Activated T-helper 1 cell treated with anti-CD3 and anti-CD28 coated beads, Interleukin-12 subunit alpha, Interleukin-12 subunit beta, Interleukin-2, Interleukin-4 antibody, amounts not matched to agents 30 ng/mL and 10 ng/mL and 1 ng/mL, durations not matched to agents 14 hours and 24 hours and 36 hours (primary cell): ENCODE measurements at places on chromosomes 3 and 15. TPM values are rescaled to one million over a fixed set of nuclear protein-coding genes. Genes with fewer than 3 reads are reported as not detected.

- no peak overlapping the region for H3K27ac ChIP-seq
- no peaks in the 10 kb centered on the region for H3K36me3 ChIP-seq
- peaks cover 2% of the 10 kb centered on the region for H3K27me3 ChIP-seq
- no peak for DNase-seq
- H3K4me3 ChIP-seq, result no peak overlapping the region
Measured at GRCh38 chr15:48096813-48097212, 24.0 kb upstream of the SLC24A5 start.

DNA sequence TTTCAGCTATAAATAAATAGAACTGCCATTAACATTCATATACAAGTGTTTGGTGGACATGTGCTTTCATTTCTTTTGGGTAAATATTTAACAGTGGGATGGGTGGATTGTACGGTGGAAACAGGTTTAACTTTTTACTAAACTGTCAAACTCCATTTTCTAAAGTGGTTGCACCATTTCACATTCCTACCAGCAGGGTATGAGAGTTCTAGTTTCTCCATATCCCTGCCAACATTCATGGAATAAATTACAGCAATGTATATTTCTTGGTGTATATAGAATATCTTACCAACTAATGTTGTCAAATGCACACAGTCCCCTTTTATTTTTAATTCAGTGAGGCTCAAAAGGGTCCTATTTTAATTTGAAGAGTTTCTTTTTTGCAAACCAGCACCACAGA, 71.3 kb upstream of the CTXND1 start:
- no peak overlapping the region for H3K4me3 ChIP-seq
- no peak overlapping the region for H3K27ac ChIP-seq
- DNase-seq, result no peak
- H3K27me3 ChIP-seq, result no peaks in the 10 kb centered on the region

- no peaks in the 10 kb centered on the region for H3K4me1 ChIP-seq
- H3K27me3 ChIP-seq, result peaks cover 37% of the 10 kb centered on the region
- no peak for DNase-seq
- no peak overlapping the region for H3K27ac ChIP-seq
Measured at GRCh38 chr3:37872413-37873160, 10.9 kb downstream of the CTDSPL start.

DNA sequence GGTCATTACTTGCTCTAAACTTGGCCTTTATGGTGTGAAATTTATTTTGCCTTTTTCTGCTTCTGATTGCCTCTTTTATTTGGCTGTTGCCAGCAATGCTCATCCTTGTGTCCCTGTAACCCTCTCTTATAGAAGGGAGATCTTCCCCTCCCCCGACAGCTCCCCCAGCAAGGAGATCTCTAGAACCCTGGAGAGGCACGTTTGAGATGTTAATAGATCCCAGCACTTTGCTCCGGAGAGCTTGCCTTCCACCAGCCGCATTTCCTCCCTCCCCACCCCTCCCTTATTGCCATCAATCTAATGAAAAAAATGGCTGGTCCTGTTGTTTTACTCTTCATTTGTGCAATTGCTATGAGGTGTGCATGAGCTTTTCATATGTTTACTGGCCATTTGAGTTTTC, 18.2 kb downstream of the TRIM71 start:
- no peaks in the 10 kb centered on the region for H3K36me3 ChIP-seq
- no peak overlapping the region for H3K4me3 ChIP-seq
- no peak for DNase-seq
- peaks cover 20% of the 10 kb centered on the region for H3K27me3 ChIP-seq
- H3K4me1 ChIP-seq, result no peaks in the 10 kb centered on the region
- no peak overlapping the region for H3K27ac ChIP-seq

DNA sequence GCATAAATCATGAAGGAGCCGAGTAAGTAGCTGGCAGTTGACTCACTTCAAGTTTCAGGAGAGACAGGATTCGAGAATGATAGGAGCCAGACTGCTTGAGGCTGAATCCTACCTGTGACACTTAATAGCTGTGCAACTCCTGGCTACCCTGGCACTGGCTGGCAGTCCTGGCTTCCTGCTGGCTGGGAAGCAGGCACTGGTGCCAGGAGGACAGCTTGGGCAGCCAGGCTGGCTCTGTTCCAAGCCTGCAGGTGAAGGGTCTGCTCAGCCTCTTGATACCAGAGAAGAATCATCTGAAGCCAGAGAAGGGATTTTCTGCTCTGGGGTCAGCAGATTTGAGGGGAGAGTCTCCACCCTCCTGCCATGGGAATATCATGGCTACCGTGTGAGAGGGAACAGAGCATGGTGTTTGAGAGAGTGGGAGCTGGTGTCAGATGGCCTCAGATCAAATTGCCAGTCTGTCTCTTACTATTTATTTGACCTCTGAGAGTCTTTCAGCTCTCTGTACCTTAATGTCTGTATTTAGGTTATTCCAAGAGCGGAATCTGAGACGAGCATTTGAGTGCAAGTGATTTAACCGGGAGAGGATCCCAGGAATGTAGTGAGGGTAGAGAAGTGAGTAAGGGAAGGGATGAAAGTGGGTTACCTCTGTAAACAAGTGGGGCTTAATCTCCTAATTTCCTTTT, 4.4 kb upstream of the XIRP1 start:
- no peak overlapping the region for H3K27ac ChIP-seq
- no peaks in the 10 kb centered on the region for H3K36me3 ChIP-seq
- no peak overlapping the region for H3K4me3 ChIP-seq
- DNase-seq, result no peak
- H3K27me3 ChIP-seq, result peaks cover 29% of the 10 kb centered on the region

DNA sequence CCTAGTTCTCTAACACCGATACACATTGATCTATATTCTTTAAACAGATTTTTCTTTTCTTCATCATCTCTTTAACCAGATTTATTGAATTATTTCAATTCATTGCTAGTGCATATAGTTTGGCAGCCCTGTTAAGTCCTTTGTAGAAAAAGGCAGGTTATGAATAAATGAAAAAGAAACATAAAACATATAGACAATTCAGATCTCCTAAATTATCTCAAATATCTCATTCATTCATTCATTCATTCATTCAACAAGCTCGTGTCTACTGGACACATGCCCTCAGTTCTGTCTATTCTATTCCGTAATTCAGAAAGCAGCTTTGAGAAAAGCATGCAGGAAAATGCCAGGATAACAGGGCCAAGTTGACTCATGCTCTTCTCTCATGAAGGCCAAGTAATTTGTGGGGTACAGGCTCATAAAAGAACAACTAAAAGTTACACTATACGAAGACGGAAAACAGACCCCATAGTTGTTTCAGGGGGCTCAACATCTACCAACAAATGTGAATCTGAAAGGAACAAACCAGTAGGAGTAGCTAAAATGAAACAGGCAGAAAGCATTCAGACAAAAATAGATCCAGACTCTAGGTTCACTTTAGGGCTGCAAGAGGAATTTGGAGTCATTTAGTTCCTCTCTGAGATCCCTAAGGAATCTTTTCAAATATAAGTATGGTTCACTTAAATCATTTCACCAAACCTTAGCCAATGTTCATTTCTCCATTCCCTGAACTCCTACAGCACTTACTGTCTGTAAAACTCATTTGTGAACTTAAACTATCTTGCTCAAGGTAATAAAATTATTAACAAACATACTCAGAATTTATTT, 7.5 kb downstream of the ZNF148 start:
- no peaks in the 10 kb centered on the region for H3K27me3 ChIP-seq
- no peak overlapping the region for H3K4me3 ChIP-seq
- H3K36me3 ChIP-seq, result peaks cover 12% of the 10 kb centered on the region

- no peak overlapping the region for H3K4me3 ChIP-seq
- peaks cover 2% of the 10 kb centered on the region for H3K36me3 ChIP-seq
Measured at GRCh38 chr15:40070608-40071218, 31.7 kb upstream of the SRP14 start.

DNA sequence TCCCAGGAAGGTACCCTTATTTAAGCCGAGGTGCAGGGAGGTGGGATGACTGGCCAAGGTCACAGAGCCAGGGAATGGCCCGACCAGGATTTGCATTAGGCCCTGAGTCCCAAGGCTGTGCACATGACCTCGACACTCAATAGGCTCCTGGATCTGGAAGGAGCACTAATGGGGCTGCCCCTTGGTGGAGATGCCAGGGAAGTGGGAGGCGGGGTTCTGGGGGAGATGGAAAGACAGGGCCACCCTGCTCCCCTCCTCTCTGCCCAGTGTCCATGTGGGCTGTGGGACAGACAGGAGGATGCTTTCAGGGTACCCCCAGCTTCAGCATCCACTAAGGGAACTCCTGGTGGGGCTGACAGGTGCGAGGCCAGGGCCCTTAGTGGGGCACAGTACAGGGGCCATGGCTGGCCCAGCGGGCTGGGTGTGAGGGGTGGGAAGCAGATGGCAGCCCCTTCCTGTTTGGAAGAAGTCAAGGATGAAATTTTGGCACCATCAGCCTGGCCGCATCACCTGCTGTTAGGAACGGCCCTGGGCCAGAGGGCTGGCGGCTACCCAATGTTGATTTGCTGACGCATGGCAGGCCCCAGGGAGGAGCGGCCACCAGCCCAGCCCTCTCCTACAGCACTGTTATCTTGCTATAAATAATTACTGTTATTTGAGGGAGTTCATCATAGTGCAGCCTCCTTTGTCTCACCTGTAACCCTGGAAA, 37.3 kb downstream of the ATP2B2 start:
- H3K4me1 ChIP-seq, result no peaks in the 10 kb centered on the region
- H3K27ac ChIP-seq, result no peak overlapping the region
- peaks cover 15% of the 10 kb centered on the region for H3K27me3 ChIP-seq
- H3K36me3 ChIP-seq, result no peaks in the 10 kb centered on the region

CAND2 gene
- total RNA-seq, result 0.29 TPM in 2 replicates

USP3 gene
- total RNA-seq, result 46.9 and 58.9 TPM in 2 replicates

GNAT1 gene
- not detected in 2 replicates for total RNA-seq

SUSD5 gene
- total RNA-seq, result not detected in 2 replicates

MUSTN1 gene
- total RNA-seq, result 1.7 TPM in 1 of 2 replicates, not detected in the other

INSYN1 gene
- not detected in 2 replicates for total RNA-seq

ITPKA gene
- total RNA-seq, result 2.8 and 3.1 TPM in 2 replicates

RBP2 gene
- total RNA-seq, result not detected in 2 replicates
